ENCODE measurements at places on chromosomes 5 and 9.

DNA sequence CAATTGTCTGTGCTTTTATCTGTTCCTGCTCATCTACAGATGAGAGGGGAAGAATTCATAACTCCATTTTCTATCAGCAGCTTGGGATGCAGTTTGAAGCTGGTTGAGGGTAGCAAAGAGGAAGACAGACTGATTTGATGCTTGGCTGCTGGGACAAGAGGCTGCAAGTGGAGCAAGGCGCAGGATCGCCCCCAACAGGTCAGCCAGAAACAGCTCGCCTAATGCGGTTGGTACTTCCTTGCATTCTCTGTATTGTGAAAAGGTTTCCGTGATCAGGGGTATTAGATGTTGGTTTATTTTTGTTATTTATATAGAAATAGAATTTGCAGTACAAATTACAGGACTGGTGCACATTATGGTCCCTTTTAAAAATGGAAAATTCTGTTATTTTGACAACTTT, 40.6 kb downstream of the ZNF883 start:
- peak; percentile 1 for DNase-seq

- no peak for DNase-seq
These were observed 16.2 kb downstream of the MIGA2 start for GRCh38 chr9:129052592-129052991.

DNA sequence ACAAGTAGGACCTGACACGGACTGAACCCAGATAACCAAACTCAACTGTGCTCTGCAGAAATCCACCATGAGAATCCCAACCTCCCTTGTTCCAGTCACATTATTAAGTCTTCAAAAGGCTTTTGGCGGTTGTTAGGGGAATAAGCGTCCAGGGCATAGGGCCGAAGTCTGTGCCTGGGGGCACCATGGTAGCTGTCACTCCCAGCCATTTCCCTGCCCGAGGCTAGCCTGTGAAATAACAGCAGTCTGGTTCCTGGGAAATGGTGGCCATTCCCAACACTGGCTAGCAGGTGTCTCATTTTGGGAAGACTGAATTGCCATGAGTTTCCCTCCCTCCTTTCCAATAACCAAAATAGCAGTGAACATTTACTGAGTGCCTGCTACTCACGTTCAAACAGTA, 122.2 kb downstream of the CRB2 start:
- DNase-seq = no peak

- DNase-seq = no peak
These were observed 69.1 kb downstream of the OTP start for GRCh38 chr5:77569409-77569808.

GRCh38 chr5:149151717-149152116, 10.4 kb downstream of the ABLIM3 start:
- no peak for DNase-seq

Data from NCI-H2081 (cell line).